Prostate gland (tissue), 2 donors: ENCODE measurements at places on chromosomes 7 and 10. TPM values are rescaled to one million over a fixed set of nuclear protein-coding genes. Genes with fewer than 3 reads are reported as not detected.

Gene FAM131B
- total RNA-seq, result 0.32 TPM

- no peak for DNase-seq
These were observed 268.0 kb downstream of the ANKRD7 start for GRCh38 chr7:118492466-118492865.

DNA sequence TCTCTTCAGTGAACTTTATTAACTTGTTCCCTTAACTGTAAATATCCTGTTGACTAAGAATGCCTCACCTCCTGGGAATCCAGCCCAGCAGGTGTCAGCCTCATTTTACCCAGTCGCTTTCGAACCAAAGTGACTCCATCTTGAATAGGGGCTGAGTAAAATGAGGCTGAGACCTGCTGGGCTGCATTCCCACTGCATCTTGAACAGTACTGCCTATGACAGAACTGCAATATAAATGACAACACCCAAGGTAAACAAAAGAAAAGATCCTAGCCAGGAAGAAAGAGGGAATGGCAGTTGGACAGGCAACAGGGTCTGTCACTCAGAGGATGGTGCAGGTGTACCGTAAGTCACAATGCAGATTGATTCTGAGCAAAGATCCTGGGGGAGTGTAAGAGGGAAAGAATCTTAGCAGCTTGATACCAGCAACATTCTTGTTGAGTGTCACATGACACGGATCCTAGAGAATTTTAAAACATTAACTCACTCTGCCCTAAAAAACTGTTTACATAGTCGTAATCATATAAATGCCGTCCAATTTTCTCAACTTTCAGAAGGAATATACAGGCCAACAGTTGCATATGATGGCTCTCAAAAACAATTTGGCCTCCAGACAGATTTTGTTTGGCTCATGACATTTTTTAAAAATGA, 4.4 kb upstream of the FAM107B start:
- DNase-seq, result no peak

DNA sequence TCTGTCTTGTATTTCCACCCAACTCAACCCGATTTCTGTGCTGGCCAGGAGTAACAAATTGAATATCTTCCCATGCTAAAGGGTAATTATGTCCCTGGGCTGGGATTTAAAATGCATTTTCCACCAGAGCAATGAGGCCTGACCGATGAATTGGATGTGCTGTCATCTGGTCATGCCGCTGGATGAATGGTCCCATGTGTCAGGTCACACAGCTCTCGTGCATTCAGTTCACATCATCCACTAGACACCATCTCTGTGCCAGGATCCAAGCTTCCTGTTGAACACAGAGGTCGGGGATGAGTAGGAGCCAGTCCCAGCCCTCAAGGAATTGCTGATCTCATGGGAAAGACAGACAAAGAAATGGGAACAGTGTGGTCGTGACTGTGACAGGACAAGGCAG, 200.8 kb downstream of the ADRA2A start:
- DNase-seq, result no peak
